ENCODE measurements at places on chromosomes 11 and 22.

- DNase-seq: no peak
Measured at GRCh38 chr11:71895961-71896360, 17.7 kb downstream of the DEFB131B start.

GRCh38 chr11:134994431-134994830, 582.4 kb upstream of the B3GAT1 start:
- no peak for DNase-seq

DNA sequence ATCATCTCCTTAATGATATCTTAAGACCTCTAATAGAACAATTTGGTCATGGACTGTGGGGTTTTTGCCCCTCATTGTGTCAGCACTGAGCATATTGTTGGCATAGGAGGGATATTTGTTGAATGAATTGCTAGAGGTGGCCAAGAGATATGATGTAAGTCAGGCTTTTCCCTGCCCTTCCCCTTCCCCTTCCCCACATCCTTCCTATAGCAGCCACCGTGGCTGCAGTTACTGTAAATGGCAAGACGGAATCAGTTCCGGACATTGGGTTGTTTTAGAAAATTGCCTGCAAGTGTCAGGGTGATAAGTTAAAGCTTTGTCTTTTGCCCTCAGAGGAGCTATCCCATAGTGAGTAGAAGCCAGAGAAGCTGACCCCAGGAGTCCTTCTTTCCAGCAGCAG, 23.0 kb downstream of the LIMK2 start:
- no peak for DNase-seq

DNA sequence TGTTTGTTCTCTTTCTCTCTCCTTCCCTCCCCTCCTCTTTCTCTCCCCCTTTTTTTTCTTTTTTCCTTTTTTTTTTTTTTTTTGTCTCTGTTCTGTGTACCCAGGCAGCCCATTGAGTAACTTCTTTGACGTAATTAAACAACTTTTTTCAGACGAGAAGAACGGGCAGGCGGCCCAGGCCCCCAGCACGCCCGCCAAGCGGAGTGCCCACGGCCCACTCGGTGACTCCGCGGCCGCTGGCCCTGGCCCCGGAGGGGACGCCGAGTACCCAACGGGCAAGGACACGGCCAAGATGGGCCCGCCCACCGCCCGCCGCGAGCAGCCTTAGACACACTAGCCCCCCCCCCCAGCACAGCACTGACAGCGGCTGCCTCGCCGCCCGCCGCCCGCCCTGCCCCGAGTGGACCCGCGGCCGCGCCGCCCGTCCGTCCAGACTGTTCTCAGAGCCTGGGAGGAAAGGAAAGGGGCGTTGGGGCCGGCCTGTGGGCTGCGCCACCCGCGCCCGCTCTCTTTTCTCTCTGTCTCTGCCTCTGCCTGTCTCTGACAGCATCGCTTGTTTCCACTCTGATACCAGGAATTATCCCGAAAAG, 26.1 kb downstream of the MOB2 start:
- no peak for DNase-seq

DNA sequence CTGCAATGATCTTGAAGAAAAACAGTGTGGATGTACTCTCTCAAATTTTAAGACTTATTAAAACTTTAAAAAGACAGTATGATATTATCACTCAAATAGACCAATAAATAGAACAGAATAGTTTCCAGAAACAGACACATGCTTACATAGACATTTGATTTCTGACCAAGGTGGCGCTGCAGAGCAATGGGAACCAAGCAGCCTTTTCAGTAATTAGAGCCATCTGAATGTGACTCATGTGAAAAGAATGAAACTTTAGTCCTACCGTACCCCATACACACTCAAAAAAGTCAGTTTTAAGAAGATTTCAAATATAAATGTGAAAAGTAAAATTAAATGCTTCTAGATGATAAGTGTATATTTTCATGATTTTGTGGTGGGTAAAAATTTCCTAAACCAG, 74.2 kb upstream of the MS4A8 start:
- no peak for DNase-seq

DNA sequence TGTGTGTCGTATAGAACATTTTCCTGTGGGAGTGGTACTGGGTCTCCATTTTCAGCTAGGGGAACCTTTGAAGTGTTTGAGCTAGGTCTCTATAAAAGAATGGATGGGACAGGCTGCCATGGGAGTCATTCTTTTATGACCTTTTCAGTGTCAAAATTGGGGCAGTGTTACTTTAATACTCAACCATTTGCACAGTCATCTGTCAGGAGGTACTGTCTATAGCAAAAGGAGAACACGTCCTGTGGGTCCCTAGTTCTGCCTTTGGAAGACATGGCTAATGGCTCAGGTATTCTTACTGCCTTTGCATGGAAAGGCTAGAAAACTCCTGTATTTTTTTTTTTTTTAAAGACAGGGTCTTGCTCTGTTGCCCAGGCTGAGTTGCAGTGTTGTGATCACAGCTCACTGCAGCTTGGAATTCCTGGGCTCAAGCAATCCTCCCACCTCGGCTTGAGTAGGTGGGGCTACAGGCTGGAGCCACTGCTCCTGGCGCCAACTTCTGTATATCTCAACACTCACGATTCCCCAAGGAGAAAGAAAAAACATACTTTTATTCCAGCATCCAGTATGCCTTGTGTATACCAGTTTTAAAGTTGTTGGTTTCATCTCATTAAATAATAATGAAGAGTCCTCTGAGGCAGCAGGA, 2.1 kb upstream of the ATF4 start:
- DNase-seq: no peak

GRCh38 chr11:27660171-27660570, 40.1 kb downstream of the BDNF start:
- DNase-seq: no peak

DNA sequence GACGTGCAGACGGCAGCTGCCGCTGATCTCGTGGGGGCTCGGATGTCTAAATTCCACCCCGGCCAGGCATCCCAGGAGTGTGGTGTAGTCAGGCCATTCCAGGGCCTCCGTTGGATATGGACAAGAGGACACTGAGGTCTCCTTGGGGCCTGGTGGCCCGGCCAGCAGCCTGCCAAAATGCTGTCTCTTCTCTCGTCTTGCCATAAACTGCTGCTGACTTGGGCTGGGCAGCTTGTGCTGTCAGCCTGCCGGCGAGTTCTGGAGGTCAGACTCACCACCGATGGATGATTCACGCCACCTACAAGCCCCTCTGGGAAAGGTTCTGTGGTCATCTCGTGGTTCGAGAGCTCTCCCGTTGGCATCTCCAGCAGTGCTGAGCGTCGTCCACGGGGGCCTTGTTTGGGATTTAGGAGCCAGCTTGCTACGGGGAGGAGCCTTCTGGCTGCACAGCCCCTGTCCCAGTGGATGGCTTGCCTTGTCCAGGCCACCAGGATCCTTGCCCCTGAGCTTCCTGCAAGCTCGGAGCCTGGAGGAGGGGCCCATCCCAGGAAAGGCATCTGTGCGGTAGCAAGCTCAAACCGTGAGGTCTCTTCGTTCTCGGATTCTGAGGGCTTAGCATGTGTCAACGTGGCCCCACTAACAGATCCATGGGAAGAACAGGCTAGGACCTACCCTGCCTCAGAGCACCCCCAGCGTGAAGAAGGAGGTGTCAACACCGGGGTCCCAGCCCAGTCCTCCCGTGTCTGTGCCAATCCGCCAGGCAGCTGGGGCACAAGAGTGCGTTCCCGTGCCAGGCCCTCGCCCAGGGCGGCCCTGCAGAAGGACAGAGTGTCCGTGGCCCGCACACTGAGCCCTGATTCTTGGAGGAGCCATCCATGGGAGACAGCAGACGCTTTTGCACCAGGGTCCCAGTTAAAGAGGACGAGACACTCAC, 1114.1 kb downstream of the BRD1 start:
- DNase-seq: no peak

GRCh38 chr11:112649856-112650255, 311.4 kb upstream of the NCAM1 start:
- no peak for DNase-seq

- peak; percentile 56 for DNase-seq
Measured at GRCh38 chr11:113305440-113306336, 8.7 kb upstream of the TTC12 start.

DNA sequence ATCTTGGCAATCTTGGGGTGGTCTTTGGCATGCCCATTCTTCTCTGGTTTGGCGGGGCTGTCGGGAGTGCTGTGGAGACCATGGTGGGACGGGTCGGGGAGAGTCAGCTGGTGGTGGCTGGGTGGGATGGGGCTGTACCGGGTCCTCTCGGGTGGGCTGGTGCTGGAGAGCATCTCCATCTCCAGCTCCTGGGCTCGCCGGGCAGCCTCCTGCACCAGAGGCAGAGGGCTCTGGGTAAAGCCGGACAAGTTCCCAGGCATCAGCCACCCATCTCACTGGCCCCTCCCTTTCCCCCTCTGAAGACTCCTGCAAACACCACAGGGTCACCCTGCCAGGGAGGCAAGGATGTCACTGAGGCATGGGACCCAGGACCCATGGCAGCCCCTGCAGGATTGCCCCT, 25.1 kb downstream of the ANKK1 start:
- no peak for DNase-seq

DNA sequence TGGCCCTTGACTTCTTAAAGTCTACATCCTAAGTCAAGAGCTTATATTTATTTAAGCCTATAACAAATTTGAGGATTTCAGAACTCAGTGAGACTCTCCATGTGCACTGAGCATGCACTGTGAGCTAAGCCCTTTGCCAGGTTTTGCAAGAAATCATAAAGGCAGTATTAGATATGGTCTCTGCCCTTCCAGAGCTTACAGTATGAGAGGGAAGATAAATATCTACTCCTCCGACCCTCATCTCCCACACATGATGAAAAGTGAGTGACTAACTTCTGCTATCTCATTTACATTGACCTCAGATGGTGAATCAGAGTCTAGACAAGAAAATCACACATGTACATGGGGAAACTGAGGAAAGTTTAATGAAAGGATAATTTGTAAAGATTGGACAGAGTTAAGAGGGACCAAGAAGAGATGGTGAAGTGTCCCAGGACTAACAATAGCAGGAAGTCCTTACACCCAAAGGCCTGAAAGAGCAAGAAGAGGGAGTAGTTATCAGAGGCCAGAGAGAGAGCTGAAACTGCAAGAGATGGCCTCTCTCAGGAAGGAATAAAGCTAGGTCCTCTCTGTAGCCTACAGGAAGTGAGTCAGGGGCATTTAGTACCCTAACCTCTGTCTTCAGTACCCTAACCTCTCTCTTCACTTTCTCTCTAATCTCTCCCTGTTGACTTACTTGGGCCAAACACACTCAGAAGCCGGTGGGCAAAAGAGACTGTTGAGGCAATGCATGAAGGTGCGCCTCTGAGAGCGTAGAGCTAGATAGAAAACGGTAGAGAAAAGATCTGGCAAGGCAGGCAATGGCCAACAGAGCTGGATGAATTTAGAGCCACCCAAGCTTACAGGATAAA, 23.0 kb upstream of the BLID start:
- no peak for DNase-seq

- no peak for DNase-seq
Measured at GRCh38 chr22:44799077-44799945, 46.9 kb downstream of the ARHGAP8 start.

DNA sequence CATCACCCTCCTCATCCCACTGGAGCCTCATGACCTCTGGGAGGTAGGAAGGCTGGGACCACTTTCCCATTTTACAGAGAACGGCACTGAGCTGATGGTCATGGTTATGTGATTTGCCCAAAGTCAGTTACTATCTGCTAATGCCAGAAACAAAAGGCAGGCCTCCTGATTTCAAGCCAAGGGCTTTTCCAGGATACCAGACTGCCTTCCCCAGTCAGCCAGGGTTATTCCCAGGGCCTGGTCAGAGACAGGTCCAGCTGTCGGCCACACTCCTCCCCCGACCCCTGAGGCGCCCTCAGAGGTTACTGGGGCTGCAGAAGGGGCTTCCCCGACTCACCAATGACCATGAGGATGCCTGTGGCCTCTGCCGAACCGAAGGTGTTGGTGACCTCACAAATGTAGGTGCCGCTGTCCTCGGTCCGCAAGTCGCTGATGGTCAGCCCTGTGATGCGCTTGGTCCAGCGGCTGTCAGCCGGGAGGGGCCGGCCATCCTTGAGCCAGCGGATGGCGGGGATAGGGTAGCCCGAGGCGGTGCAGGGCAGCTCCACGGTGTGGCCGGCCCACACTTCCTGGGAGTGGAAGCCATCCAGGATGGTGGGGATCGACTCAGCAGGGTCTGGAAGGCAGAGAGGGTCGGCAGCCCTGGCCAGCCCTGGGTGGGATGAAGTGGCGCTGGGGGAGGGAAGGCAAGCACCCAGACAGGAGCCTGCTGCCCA, 197.0 kb downstream of the CEP164 start:
- DNase-seq: no peak

DNA sequence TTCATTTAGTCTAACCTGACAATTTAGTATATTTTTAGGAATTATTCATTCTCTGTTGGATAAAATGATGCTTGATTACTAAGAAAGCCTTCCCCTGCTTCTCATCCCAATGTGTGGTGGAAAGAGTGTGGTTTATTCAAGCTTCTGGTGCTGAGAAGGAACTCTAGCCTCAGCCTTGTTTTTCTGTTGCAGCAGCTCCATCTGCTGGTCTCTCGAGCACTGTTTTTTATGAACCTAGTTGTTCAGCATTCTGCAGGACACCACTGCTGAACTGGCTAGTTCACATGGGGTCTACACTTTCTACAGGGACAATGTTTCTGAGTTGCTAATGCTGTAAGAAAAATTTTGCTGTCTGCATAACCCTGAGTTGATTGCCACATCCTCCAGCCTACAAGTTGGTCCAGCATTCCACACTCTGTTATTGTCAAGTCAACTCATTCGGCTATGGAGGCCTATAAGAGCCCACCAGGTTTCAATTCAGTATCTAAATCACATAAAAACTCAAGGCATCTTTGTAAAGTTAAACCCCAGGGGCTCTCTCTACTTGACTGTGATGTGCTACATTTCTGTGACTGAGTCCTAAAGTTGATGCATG, 14.3 kb downstream of the OR2AG2 start:
- peak; percentile 40 for DNase-seq

DNA sequence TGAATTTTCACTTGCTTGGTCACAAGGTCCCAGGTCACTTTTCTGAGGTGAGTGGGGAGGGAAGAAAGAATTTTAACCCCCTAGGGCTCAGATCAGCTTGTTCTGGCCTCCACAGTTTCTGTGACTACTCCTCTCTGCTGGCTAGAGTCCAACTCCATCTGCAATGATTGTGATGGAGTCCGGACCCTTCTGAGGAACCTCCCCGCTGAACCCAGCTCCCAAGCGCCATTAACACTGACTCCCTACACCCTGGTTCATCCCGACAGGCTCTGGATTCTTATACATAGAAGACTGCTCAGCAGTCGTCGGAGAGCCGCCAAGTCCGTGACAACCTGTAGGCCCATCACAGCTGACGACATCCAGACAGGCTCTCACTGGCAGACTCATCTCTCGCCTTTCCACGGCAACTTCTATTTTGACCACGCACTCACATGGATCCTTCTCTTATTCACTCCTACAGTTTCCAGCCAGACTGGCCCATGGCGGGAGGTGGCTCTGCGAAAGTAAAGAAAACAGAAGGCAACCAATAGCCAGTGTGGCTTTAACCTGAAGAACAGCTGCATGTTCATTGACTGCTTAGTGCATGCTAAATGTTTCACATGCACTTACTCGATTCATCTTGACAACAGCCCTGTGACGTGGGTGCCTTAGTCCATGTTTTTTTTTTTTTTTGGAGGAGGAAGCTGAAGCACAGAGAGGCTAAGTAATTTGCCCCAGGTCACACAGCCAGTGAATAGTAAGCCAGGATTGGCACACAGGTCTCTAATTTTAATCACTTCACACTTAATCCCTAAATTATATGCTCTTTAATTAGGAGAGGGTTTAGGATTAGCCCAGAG, 68.0 kb upstream of the PRDM11 start:
- DNase-seq: no peak
